Stimulated activated CD4-positive, alpha-beta T cell treated with anti-CD3 and anti-CD28 coated beads, TNF-alpha, amount 100 ng/mL, for 24 hours (primary cell): ENCODE measurements at places on chromosomes 5 and 9.

DNA sequence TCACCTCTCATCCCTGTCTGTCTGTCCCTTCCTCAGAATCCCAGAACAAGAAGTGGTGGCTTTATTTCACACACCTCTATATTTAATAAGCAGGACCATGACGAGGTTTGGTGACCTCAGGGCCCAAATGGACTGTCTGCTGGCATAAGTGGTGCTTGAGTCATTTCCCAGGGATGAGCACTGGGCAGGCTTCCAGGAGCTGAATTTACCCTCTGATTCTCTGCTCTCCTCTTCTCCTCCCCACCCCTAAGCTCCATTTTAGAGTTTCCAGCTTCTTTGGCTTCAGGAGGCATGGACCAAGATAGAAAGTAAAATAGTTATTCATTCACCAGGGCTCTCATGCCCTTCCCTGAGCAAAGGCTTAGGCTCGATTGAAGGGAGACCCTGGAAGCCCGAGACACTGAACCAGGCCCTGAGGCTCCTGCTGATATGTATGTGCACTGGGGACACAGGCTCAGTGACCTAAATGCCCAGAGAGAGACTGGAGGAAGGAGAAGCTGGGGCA is 69.1 kb downstream of the PPARGC1B start:
- no peak for DNase-seq

- DNase-seq, result no peak
These were observed 6.4 kb downstream of the NDUFS6 start for GRCh38 chr5:1807451-1808185.

GRCh38 chr5:75142566-75143136 is 90.3 kb upstream of the GCNT4 start:
- no peak for DNase-seq

DNA sequence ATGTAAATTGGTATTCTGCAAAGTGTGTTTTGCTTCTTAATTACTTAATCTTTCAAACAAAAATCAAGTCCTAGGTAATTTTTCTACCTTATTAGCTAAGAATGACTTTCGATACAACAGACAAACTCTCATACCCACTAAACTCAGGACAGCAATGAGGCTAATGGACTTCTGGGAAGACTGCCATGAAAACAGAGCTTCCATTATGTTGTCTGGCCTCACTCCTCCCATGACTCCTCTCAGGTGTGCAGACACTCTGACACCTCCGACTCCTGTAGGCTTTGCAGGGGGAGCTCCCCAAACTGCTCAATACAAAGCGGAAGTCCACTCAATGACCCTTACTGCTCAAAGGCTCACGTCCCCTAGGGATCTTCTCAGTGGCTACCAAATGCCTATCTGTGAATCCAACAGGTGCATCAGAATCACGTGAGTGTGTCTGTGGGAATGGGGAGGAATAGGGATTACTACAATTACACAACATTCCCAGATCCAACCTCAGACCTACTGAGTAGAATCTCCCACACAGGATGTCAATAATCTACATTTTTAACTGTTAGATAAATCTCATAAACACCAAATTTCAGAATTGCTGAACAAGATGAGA is 289.9 kb downstream of the RAB3C start:
- no peak for DNase-seq

DNA sequence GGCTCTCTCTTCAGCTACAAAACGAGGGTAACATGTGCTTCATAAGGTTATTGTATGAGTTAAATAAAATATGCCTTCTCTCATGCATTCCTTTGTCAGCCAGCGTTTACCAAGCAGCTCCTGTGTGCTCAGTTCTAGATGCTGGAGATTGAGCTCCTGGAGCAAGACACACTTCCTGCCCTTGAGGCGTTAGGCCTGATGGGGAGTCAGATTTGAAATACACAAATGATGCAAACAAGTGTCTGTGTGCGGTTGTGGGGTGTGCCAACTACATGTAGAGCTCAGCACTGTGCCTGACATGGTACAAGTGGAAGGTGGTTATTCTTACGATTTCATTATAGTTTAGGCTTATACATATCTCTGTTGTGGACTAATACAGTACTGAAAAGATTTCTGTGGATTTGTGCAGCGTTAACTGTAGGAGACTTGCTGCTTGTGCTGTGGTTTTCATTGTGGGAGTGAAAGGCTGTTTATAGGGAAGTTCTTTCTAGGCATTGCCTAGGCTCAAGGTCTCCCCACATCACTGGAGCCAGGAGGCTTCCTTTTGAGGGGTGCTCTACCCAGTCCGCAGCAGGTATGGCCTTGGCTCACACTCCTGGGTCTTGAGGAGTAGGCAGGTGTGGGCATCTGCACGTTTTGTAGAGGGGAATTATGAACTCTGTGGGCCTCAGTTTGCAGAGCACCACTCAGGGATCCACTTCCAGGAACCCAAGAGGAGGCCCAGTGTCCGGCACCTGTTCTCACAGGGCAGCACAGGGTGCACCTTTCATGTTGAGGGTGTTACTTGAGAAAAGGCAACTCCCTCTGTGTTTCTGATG is 39.8 kb upstream of the ANGPTL2 start:
- DNase-seq, result no peak

- DNase-seq, result no peak
These were observed 384.2 kb downstream of the DTWD2 start for GRCh38 chr5:118604106-118604505.

DNA sequence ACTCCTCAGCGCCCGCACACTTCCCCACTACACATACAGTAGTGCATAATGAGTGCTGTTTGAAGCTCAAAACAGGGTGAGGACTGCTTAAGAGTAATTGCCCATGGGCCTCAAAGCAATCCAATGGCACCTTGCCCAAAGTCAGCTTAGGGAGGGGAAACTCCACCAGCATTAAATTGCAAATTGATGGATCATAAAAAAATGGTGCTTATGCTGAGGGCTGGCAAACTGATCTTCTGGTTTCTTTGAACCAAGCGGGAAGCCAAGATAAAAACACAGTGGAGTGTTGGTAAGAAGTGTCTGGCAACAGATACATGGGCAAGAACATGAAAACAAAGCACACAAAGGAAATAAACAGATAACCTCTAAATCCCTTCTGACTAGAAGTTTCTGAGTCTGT is 28.0 kb downstream of the TLE1 start:
- DNase-seq, result no peak

DNA sequence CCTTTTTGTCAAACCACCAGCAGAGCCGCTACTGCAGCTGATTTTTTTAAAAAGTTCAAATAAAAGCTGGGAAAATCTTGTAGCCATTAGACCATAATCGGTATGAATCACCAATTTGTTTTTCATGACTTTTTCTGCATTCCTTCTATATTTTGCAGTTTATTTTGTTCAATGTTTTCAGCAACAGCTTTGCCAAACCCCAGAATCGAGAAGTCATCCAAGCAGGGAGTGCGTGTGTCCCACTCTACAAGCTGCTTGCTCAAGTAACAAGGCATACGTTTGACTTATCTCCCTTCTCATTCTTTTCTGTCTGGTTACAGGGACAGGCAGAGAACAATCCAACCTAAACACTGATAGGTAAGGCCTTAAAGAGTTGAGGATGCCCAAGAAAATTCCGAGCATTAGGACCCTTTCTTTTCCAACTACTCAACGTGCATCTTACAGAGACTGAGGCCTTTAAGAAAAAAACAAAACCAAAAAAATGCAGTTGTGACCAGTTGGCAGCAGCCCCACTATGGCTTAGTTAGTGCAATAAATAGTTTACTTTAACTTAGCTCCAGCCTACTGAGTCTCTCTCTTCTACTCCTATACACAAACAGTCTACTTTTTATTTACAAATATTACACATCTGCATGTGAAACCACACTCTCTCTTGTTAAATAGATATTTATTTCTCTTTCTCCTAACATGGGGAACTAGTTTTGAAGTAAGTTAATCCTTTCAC is 134.7 kb upstream of the SLIT3 start:
- DNase-seq, result no peak

DNA sequence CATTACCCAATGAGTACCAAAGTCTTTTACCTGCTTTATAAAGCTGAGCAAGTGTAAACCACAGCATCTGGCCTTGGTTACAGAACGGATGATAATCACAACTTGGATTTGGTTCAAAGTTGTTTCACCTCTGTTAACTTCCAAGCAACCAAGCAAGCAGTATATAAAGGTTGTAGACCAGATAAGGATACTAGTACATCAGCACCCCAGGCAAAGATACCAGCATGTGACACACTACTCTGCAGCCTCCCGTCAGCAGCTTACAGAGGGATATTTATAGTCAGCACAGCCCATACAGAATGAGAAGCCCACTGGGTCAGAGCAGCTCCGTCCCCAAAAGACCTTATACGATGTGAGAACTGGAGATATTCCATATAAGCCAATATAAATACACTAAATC is 193.3 kb downstream of the SMARCA2 start:
- DNase-seq, result no peak

DNA sequence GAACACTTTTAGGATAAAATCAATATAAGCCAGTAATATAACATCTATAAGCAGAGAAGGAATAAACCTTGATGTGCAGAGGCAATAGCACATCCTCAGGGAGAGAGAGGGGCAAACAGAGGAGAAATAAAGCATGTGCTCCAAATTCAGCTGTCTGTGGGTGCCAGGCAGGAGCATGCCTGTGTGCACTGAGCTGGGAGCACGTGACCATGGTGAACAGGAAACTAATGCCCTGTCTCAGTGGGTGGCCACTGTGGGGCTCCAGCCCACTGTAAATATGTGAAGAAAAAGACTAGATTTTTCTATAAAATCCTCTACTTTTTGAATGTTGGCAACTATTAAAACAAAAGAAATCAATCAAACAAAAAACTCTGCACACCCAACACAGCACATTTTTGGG is 55.3 kb downstream of the FYB1 start:
- DNase-seq, result no peak

- DNase-seq, result no peak
These were observed 38.4 kb downstream of the EGR1 start for GRCh38 chr5:138503487-138504270.

- DNase-seq, result no peak
These were observed 377.7 kb downstream of the PIK3R1 start for GRCh38 chr5:68593211-68593671.

- no peak for DNase-seq
These were observed 187.5 kb upstream of the RORB start for GRCh38 chr9:74309654-74310053.

GRCh38 chr5:168877132-168877892 is 298.1 kb upstream of the PANK3 start:
- DNase-seq, result no peak

DNA sequence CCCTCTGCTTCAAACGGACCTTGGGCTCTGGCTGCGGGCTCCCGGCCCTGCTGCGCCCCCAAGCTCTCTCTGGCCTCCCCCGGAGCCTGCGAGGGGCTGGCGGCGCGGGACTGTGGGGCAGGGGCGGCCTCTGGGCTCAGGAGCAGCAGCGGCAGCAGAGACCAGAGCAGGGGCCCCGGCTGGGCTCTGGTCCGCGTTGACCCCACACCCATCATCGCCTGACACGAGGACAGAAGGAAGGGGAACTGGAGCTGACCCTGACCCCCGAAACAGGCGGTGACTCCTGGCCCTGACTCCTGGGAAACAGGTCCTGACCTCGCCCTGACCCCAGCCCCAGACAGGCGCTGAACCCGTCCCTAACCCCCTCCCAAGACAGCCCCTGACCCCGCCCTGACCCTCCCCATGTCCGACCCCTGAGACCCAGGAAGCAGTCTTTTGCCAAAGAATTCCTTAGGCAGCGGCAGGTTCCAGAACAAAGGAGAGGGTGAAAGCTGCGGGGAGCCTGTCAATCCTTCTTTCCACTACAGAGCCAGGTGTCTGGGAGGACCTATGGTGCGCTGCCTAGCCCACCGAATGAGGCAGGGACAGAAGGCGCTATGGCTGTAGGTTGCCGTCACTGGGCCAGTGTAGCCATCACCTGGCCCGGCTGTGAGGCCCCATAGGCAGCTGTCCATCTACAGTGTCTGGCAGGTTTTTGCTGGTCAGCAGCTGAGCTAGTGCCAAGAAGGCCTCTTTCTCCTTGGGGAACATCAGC is 74.7 kb upstream of the SPTLC1 start:
- no peak for DNase-seq

DNA sequence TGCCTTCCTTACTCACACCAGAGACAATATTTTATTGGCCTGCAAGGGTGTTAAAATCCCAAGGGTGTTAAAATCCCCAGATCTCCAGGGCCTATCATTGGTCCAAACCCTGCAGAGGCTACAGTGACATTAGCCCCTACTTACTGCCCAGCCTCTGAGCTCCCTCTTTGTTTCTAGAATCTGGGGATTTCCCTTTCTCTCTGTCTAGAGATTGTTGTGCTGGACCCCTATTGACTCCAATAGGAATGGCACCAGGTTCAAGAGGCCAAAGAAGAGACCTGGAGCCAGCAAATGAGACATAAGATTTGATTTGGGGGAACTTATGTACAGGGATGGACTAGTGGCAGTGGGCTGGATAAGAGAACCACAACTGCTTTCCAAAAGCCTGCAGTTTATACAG is 53.3 kb upstream of the ZBED3 start:
- no peak for DNase-seq

- no peak for DNase-seq
These were observed 146.7 kb downstream of the ROR2 start for GRCh38 chr9:91803151-91803940.

DNA sequence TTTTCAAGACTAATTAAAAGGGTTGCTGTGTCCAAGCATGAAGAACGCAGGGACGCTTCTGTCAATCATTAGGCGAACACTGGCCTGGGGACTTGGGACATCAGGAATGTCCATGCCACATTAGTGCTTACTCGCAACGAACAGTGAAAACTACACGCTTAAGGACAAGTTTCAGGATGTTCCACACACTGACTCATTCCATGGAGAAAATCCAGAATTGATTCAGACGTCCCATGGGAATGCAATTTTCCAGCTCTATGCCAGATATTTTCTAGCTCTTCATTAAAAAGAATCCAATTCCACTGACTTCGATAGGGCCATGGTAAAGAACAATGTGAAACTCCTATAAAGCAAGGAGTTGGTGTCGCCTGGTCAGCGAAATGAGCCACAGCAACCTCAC is 98.2 kb downstream of the CAMSAP1 start:
- DNase-seq, result no peak

DNA sequence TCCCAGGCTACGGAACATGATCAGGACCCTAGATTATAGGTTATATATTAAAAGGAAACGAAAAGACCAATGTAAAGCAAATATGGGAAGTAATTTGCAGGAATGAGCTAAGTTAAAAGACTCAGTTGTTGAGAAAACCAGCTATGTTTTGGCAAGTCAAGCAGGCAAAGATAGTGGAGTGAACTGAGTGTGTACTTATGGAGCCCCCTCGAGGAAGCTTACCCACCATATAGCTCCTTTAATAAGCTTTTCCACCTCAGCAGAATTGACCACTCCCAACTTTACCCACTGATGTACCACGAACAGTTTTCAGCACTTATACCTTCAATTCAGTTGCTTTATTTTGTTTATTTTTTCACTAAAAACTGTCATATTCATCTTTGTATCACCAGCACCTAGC is 57.3 kb upstream of the PJA2 start:
- DNase-seq, result no peak

GRCh38 chr5:4941957-4942830 is 197.9 kb upstream of the ADAMTS16 start:
- peak; percentile 2 for DNase-seq

- no peak for DNase-seq
These were observed 6.2 kb upstream of the SPINK4 start for GRCh38 chr9:33233626-33234342.

DNA sequence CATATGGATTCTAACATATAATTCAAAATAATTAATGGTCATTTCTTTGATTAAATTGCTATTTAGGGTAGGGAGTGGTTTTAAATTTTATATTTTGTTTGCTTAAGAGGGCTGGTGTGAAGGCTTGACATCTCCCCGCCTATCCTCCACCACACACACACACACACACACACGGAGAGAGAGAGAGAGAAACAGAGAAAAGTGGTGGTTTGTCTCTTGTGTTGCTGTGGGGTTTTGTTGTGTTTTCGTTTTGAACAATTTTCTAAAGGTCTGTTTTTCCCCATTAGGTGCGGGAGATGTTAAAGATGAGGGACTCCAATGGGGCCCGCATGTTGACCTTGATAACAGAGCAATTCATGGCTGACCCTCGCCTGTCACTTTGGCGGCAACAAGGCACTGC is 161.9 kb downstream of the ZSWIM6 start:
- DNase-seq, result no peak
